Tibial nerve (tissue), 4 donors: ENCODE measurements at places on chromosomes 7 and 10.
A peak's percentile ranks its signal among the peaks of the same experiment; 100 is the strongest.

GRCh38 chr7:140024585-140024984 lies 38.2 kb downstream of the PARP12 start:
- no peaks in the 10 kb centered on the region for H3K4me1 ChIP-seq
- no peaks in the 10 kb centered on the region for H3K27me3 ChIP-seq
- no peak overlapping the region for H3K4me3 ChIP-seq
- H3K27ac ChIP-seq: no peak overlapping the region

GRCh38 chr10:128875956-128876736 lies 590.9 kb upstream of the MGMT start:
- H3K27ac ChIP-seq: peak overlapping the region; percentile 67
- H3K4me3 ChIP-seq: no peak overlapping the region
- peak; percentile 21 for DNase-seq
- H3K36me3 ChIP-seq: no peaks in the 10 kb centered on the region

DNA sequence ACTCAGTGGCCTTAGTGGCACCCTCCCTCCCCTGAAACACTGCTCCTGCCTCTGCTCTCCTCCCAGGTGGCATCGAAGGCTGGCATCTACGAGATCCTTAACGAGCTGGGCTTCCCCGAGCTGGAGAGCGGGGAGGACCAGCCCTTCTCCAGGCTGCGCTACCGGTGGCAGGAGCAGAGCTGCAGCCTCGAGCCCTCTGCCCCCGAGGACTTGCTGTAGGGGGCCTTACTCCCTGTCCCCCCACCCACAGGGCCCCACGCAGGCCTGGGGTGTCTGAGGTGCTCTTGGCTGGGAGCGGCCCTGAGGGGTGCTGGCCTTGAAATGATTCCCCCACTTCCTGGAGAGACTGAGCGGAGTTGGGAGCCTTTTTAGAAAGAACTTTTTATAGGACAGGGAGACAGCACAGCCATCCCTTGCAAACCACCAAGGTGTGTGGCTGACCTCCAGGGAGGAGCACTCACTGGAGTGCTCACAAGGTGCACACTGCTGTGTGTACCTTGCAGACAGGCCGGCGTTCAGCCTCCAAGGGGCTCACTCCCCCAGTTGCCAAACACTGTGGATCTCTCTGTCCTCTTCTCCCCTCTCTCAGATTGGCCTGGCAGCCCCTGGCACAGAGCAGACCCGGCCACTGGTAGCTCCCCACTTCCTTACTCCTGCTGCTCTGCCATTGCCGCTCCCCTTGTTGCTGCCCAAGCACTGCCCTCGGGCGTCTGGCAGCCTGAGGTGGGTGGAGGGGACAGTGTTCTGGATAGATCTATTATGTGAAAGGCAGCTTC lies 35.8 kb downstream of the PRF1 start:
- no peaks in the 10 kb centered on the region for H3K36me3 ChIP-seq
- H3K27me3 ChIP-seq: no peaks in the 10 kb centered on the region
- peaks cover under 1% of the 10 kb centered on the region for H3K4me1 ChIP-seq
- no peak for DNase-seq

GRCh38 chr7:153832160-153832559 lies 220.0 kb upstream of the DPP6 start:
- no peaks in the 10 kb centered on the region for H3K36me3 ChIP-seq
- H3K27me3 ChIP-seq: no peaks in the 10 kb centered on the region
- H3K4me1 ChIP-seq: no peaks in the 10 kb centered on the region
- DNase-seq: no peak
- H3K27ac ChIP-seq: no peak overlapping the region

DNA sequence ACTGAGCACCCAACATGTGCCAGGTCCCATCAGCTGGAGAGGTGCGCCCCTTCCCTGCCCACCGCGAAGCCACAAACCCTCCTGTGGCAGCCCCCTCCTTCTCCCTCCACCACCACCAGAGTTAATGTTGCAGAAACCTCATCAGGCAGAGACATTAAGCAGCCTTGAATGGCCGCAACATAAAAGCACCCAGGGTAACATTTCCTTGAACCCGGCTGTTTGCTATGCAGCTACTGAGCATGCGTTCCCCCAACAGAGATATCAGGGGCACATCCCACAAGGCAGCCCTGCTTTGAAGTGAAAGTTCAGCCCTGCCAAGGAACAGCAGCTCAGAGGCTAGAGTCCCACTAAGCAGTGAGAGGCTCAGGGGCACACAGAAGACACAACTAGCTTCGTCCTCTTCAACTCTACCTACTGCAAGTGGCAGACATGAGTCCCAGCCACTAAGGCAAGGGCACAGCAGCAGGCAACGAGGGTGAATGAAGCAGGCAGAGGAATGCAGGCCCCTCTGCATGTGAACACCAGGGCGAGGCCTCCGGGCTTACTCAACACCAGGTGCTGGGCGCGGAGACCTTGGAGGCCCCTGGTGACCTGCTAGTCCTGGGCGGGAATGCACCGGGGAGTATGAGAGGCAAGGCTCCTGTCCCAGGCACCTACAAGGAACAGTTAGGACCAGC lies 107.4 kb downstream of the SLIT1 start:
- no peaks in the 10 kb centered on the region for H3K36me3 ChIP-seq
- peaks cover 5% of the 10 kb centered on the region for H3K27me3 ChIP-seq
- DNase-seq: no peak
- H3K4me1 ChIP-seq: peaks cover 8% of the 10 kb centered on the region
- H3K4me3 ChIP-seq: no peak overlapping the region
- no peak overlapping the region for H3K27ac ChIP-seq

- H3K27me3 ChIP-seq: no peaks in the 10 kb centered on the region
- H3K27ac ChIP-seq: no peak overlapping the region
- H3K4me3 ChIP-seq: no peak overlapping the region
- DNase-seq: no peak
- H3K36me3 ChIP-seq: no peaks in the 10 kb centered on the region
These were observed 36.0 kb upstream of the ABLIM1 start for GRCh38 chr10:114694062-114694461.

- no peak overlapping the region for H3K4me3 ChIP-seq
- DNase-seq: no peak
- no peak overlapping the region for H3K27ac ChIP-seq
- H3K36me3 ChIP-seq: no peaks in the 10 kb centered on the region
- H3K27me3 ChIP-seq: no peaks in the 10 kb centered on the region
These were observed 32.5 kb upstream of the TMEM273 start for GRCh38 chr10:49220679-49221078.

- H3K4me3 ChIP-seq: no peak overlapping the region
- H3K27ac ChIP-seq: no peak overlapping the region
- no peaks in the 10 kb centered on the region for H3K27me3 ChIP-seq
- no peaks in the 10 kb centered on the region for H3K36me3 ChIP-seq
- no peak for DNase-seq
These were observed 30.6 kb upstream of the SLC29A3 start for GRCh38 chr10:71288461-71288860.

DNA sequence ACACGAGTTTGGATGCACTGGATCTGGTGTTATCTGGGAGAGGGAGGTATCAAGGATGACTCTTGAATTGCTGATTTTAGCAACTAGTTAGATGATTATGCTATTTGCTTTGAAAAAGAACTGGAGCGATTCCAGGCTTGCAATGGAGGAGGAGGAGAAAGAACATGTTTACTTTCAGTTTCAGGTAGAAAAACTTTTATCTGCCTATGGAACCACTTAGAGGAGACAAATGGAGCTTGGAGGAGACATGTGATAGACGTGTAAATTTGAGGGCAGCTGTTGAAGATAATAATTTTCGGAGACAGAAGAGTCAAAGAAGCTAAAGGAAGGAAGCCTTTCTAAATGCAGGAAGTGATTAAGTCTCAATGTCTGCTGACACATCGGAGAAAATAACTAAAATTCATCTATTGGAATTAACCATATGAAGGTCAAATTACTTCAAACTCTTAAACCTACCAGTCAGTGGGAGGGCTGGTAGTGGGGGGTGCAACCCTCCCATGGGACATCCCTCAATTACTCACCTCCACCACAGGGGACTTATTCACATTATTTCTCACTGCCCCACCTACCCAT lies 56.4 kb upstream of the GNAI1 start:
- no peak overlapping the region for H3K27ac ChIP-seq
- no peaks in the 10 kb centered on the region for H3K4me1 ChIP-seq
- no peaks in the 10 kb centered on the region for H3K36me3 ChIP-seq

GRCh38 chr10:14564268-14564744 lies 210.4 kb downstream of the FAM107B start:
- H3K27ac ChIP-seq: no peak overlapping the region
- peaks cover 14% of the 10 kb centered on the region for H3K36me3 ChIP-seq
- no peak overlapping the region for H3K4me3 ChIP-seq
- H3K4me1 ChIP-seq: no peaks in the 10 kb centered on the region

DNA sequence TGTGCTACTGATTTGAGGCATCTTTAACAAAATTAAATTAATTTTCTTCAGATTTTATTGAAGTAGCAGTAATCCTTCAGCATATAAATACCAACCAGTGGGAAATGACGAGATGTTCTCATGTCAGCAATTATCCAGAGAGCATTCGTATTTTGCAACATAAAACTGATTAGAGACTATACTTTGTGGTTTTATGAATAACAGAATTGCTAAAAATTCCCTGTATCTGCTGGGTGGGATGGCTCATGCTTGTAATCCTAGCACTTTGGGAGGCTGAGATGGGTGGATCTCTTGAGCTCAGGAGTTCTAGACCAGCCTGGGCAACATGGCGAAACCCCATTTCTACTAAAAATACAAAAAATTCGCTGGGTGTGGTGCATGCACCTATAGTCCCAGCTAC lies 56.9 kb downstream of the ATAD1 start:
- no peaks in the 10 kb centered on the region for H3K4me1 ChIP-seq
- H3K4me3 ChIP-seq: no peak overlapping the region
- no peak for DNase-seq
- H3K27ac ChIP-seq: no peak overlapping the region

GRCh38 chr7:158010961-158011693 lies 576.5 kb downstream of the PTPRN2 start:
- H3K27me3 ChIP-seq: no peaks in the 10 kb centered on the region
- H3K36me3 ChIP-seq: no peaks in the 10 kb centered on the region
- H3K27ac ChIP-seq: no peak overlapping the region
- H3K4me1 ChIP-seq: peaks cover 11% of the 10 kb centered on the region
- no peak for DNase-seq

GRCh38 chr10:119245272-119245671 lies 37.9 kb downstream of the GRK5 start:
- DNase-seq: no peak
- no peaks in the 10 kb centered on the region for H3K36me3 ChIP-seq
- no peak overlapping the region for H3K4me3 ChIP-seq
- peaks cover 56% of the 10 kb centered on the region for H3K4me1 ChIP-seq
- H3K27me3 ChIP-seq: no peaks in the 10 kb centered on the region

GRCh38 chr7:70387217-70387616 lies 744.7 kb upstream of the GALNT17 start:
- H3K4me1 ChIP-seq: no peaks in the 10 kb centered on the region
- H3K27ac ChIP-seq: no peak overlapping the region
- no peaks in the 10 kb centered on the region for H3K27me3 ChIP-seq

- no peak overlapping the region for H3K27ac ChIP-seq
- peaks cover 32% of the 10 kb centered on the region for H3K36me3 ChIP-seq
- H3K4me3 ChIP-seq: no peak overlapping the region
- no peaks in the 10 kb centered on the region for H3K27me3 ChIP-seq
- DNase-seq: no peak
These were observed 25.4 kb downstream of the ANKRD61 start for GRCh38 chr7:6056616-6057015.

GRCh38 chr7:64875658-64876406 lies 27.2 kb upstream of the ZNF273 start:
- no peak overlapping the region for H3K4me3 ChIP-seq
- no peak for DNase-seq
- H3K27ac ChIP-seq: no peak overlapping the region
- no peaks in the 10 kb centered on the region for H3K27me3 ChIP-seq
- H3K4me1 ChIP-seq: no peaks in the 10 kb centered on the region

- no peaks in the 10 kb centered on the region for H3K36me3 ChIP-seq
- H3K27me3 ChIP-seq: no peaks in the 10 kb centered on the region
- DNase-seq: no peak
These were observed 39.0 kb downstream of the SCIN start for GRCh38 chr7:12609561-12609960.

DNA sequence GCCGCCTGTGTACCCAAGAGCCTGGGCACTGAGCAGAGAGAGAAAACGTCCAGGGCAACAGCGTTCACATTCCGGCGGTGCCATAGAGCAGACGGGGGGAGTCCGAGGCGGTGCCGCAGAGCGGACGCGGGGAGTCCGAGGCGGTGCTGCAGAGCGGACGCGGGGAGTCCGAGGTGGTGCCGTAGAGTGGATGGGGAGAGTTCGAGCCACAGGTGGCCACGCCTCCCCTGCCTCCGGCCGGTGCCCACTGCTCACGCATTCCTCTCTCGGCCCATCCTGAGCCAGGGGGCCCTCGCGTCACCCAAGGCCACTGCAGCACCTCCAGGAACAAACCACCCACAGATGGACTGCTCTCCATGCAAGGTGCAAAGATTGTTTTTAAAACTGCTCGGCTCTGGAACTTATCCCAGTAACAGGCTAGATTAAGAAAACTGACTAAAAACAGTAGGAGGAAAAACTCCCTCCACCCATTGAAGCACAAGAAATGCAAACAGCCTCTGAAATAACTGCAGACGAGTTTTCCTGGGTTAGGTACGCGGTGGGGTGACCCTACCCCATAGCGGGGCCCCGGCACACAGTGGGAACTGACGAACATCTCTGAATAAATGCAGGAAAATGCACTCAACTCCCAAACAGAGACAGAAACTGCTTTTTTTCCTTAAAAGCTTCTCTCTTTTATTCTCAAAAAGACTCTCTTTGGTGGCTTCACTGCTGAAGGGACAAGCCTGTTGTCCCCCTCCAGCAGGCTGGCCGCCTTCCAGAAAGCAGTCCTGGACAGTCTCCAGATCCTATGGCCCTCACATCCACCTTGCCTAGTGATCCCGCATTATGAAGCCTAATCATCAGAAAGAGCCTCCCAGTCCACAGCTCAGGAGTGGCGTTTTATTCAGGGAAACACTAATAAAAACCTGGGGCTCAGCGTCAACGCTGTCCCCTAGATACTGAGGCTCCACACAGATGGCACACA lies 55.9 kb downstream of the DIP2C start:
- no peak for DNase-seq
- H3K4me1 ChIP-seq: peaks cover 51% of the 10 kb centered on the region
- H3K4me3 ChIP-seq: no peak overlapping the region
- H3K27ac ChIP-seq: peak overlapping the region; percentile 28

DNA sequence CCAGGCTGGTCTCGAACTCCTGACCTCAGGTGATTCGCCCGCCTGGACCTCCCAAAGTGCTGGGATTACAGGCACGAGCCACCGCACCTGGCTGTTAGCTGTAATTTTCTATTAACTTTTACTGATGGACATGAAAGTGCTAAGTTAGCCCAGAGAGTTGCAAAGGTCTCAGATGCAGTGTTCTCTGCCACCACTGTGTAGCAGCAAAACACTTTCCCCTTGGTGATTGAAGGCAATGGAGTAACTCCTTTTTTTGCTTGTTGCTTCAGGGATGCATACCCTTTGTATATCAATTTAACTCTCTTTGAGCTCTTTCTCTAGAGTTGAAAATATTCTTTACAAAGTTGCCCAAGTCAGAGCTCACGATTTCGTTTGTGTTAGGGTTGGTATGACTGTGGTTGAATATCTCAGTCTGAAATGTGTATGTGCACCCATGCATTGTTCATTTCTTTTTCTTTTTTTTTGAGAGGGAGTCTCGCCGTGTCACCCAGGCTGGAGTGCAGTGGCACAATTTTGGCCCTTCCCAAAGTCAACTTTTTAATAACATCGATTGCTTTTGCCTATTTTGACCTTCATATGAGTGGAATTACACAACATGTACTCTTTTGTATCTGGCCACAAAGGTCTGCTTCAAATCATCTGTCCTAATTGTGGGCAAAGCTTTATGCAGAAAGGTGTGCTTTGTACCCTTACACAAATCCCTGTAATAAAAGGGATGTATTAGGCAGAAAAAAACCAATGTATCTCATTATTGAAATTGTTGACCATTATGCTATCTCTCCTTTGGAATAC lies 52.6 kb downstream of the GTF2I start:
- no peak overlapping the region for H3K4me3 ChIP-seq
- H3K36me3 ChIP-seq: peaks cover 90% of the 10 kb centered on the region
- DNase-seq: no peak
- no peaks in the 10 kb centered on the region for H3K4me1 ChIP-seq
- no peak overlapping the region for H3K27ac ChIP-seq
- no peaks in the 10 kb centered on the region for H3K27me3 ChIP-seq
